ENCODE measurements at places on chromosomes 7 and 10.

GRCh38 chr10:110558041-110558440, 9.5 kb upstream of the SMC3 start:
- DNase-seq = no peak

GRCh38 chr10:23742807-23743206, 303.9 kb downstream of the OTUD1 start:
- no peak for DNase-seq

GRCh38 chr7:151819866-151820265, 57.0 kb downstream of the PRKAG2 start:
- DNase-seq = no peak

- DNase-seq = no peak
Observed at GRCh38 chr10:82880776-82881290, 1005.8 kb downstream of the NRG3 start.

GRCh38 chr10:86506499-86506898, 15.1 kb downstream of the WAPL start:
- no peak for DNase-seq

DNA sequence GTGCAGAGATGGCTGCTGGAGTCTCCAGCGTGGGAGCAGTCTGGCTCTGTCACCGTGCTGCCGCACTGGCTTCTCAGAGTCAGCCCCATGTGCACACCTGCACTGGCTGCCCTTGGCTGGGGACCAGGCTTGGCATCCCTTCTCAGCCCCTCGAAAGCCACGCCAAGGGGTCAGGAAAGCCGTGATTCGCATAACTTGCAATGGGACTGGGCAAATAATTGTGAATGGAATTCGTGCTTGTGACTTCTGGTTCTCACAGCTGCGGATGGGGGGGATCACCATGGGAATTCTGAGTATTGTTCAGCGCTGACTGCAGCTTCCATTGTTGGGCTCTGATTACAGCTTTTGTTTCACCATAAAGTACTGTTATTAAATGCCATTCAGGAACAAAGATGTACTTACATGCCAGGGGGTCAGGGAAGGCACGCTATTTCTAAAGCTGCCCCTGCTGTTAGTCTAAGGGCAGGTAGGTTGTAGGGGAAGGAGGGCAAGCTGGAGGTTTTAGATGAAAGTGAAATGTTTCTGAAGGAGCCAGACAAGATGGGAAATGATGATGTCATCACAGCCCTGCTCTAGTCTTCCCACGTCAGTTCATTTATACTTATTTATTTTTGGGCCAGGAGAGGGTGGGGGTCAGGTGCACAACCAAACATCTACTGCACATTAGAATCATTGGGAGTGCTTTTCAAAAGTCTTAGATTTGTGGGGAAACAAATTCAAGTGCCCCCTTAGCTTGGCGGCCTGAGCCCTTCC, 5.8 kb upstream of the PLEKHA1 start:
- DNase-seq = no peak
